ENCODE measurements at places on chromosomes 2 and 18.

GRCh38 chr2:69914164-69914949, 552 bp upstream of the MXD1 start:
- no peak for DNase-seq

GRCh38 chr2:124908411-124908810, 883.3 kb downstream of the CNTNAP5 start:
- no peak for DNase-seq

DNA sequence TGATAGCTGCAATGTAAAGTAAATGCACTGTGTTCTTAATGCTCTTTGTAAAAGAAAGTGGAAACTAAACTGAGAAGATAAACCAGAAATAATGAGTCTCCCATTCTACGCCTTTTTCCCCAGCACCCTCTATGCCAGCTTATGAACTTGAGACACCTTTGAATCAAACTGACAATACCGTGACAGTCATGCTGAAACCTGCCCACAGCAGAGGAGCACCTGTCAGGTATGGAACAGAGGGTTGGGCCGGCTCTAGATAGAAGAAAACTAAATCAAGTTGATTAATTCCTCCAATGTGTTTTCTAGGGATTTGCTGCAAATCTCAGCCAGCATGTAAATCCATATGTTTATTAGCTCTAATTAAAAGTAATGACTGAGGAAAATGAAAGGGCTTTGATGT, 520.6 kb upstream of the RAB12 start:
- no peak for DNase-seq

DNA sequence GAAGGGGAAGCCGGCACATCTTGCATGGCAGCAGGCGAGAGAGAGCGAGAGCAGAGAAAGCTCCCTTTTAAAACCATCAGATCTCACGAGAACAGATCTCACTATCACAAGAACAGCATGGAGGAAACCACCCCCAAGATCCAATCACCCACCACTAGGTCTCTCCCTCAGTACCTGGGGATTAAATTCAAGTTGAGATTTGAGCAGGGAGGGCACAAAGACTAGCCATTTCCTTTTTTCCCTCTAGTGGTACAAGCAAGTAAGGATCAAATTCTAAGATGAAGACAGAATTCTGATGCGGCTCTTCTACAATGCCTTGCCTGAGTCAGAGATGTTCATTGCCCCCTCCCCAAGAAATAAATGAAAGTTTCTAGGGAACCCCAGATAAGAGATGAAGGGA, 45.6 kb upstream of the ANKRD44 start:
- DNase-seq: no peak

DNA sequence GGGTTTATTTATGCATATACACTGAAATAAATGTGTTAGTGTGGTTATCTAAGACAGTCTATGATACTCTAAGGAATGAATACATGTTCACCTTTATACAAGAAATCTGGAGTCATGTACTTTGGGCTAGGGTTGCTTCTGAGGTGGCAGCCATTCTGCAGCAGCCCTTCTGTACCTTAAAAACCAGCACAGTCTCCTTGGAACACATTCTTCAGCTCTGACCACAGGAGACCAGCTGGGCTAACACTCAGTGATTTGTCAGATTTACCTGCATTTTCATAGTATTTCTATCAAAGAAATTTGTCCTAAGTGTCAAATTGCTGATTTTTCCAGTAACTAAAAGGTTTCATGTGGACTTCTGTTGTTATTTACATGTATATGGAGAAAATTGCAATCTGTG, 167.7 kb downstream of the CAMKMT start:
- DNase-seq: no peak

- no peak for DNase-seq
Observed at GRCh38 chr2:23789012-23789411, 137.9 kb downstream of the ATAD2B start.

- no peak for DNase-seq
Observed at GRCh38 chr2:179253226-179253625, 11.4 kb downstream of the SESTD1 start.

DNA sequence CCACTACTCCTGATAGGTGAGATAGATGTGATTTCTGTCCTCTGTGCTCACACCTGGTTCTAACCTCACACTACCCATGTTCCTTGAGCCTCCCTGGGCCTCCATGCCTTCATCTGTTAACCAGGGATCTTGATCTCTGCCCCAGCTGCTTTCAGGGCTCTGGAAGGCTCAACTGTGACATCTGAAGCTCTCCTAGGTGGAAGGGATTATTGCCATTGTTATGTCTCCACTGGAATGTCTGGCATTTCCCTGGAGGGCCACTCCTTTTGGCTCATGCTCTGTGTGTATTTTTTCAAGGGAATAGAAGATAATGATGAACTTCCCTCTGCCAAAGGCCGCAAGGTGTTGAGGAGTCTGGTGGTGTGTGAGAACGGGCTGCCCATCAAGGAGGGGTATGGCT, 41.2 kb downstream of the PCARE start:
- DNase-seq: no peak

GRCh38 chr2:223832241-223832903, 5.0 kb downstream of the AP1S3 start:
- DNase-seq: no peak

DNA sequence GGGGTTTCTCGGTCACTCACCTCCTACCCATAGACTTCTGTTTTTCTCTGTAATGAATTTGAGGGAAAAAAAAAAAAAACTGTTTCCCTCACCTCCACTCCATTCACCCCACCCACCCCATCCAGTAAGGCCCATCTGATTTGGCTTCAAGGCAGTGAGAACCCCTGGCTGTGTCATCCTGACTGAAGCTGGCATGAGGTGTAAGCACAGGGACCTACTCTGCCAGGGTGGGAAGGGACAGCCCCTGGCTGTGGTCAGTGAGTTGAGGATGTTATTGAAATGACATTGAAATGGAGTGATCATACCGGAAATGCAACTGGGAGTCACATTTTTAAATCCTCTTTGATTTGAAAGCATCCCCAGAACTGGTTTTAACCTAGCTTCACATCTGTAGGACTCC, 19.1 kb upstream of the BCL2L11 start:
- DNase-seq: peak; percentile 20

DNA sequence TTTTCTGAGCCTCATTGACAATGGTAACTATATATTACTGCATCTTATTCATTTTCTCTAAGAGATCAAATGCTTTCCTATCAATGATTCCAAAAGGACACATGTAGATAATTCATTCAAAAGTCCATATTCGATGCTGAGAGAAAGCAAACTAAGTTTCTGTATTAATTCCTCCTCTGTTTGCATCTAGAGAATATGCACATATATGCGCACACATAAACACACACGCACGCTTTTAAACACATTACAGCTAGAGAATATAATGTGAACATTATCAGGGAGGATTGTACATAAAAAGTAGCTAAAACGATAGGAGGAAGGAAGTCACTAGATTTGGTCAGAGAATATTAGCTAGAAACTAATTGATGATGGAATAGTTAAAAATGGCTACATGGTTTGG, 379.0 kb upstream of the NETO1 start:
- DNase-seq: no peak

DNA sequence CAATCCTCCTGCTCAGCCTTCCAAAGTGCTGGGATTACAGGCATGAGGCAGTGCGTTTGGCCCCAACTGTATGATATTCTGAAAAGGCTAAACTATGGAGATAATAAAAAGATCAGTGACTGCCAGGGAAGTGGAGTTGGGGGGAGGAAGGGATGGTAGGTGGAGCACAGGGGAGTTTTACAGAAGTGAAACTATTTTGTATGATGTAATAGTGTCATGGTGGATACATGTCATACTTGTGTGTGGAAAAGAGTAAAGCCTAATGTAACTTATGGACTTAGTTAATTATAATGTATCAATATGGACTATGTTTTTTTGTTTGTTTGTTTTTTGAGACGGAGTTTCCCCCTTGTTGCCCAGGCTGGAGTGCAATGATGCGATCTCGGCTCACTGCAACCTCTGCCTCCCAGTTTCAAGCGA, 2.9 kb upstream of the GGCX start:
- no peak for DNase-seq

DNA sequence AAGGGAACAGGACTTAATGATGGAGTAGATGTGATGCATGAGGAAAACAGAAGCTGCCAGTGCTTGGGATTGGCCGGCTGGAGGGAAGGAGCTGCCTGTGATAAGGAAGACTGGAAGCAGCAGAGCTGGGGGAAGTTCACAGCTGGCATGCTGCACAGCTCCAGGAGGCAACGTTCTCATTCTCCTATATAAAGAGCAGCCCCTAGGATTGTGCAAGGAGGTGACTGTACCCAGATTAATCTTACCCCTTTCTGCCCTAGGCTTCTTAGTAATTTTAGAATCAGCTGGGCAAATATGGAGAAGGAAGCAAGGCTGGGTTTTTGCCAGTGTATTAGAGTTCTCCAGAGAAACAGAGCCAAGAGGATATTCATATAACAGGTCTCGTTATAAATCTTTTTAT, 155.8 kb downstream of the ALPK2 start:
- no peak for DNase-seq

DNA sequence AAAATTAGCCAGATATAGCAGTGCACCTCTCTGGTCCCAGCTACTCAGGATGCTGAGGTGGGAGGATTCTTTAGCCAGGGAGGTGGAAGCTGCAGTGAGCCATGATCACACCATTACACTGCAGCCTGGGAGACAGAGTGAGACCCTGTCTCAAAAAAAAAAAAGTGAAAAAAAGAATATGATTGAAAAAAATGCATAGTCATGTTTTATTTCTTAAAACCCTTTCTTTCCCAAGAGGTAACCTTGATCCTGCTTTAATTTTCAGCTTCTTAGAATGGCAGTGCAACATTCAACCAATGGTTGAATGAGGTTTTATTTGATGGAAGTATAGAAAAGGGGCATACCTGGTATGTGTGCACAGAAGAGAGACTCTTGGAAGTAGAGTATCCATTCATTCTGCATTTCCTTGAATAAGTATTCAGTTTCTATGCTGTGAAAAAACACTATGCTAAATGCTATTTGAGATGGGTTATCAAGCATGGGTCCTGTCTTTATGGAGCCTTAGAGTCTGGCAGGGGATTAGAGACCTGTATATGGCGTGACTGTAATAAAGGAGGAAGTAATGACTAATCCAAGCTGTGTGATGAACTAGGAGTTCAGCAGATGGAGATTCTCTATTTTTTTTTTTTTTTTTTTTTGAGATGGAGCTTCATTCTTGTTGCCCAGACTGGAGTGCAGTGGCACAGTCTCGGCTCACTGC, 146.3 kb downstream of the WDSUB1 start:
- DNase-seq: no peak

- peak; percentile 52 for DNase-seq
Observed at GRCh38 chr2:222318712-222319585, 20.2 kb upstream of the PAX3 start.
